ENCODE measurements at places on chromosomes 4 and X.

DNA sequence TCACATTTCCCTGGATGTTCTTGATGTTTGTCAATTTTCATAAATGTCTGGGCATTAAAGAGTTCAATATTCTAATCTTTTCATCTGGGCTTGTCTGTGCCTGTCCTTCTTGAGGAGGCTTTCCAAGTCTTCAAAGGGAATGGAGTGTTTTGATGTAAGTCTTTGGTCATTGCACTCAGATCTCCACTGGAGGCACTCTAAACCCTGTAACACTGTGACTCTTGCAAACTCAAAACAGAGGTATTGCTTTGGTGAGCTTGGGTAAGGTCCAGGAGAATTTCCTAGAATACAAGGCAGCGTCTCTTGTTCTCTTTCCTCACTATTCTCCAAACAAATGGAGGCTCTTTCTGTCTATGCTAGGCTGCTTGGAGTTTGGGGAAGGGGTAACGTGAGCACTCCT, 1118.1 kb upstream of the PABPC4L start:
- no peaks in the 10 kb centered on the region for H3K4me1 ChIP-seq
- no peak for DNase-seq
- H3K4me3 ChIP-seq = no peak overlapping the region

DNA sequence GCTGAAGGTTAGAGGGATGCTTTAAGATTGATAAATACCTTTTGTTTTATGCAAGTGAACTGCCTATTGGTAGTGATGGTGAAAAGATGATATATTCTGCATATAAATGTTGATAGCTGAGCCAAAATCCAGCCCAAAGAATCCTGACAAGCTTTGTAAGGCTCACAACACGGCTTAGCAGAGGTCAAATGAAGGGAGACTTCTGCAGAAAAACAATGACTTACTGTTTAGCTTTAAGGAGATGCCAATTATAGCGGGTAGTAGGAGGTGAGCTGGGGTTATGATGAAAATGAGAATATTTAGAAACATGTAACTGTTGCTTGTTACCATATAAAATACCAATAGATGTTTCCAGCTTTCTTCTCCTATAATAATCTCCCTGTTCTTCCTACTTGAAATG, 97.1 kb downstream of the AFF1 start:
- no peak overlapping the region for H3K27ac ChIP-seq
- no peaks in the 10 kb centered on the region for H3K36me3 ChIP-seq
- H3K4me1 ChIP-seq = peaks cover 7% of the 10 kb centered on the region

DNA sequence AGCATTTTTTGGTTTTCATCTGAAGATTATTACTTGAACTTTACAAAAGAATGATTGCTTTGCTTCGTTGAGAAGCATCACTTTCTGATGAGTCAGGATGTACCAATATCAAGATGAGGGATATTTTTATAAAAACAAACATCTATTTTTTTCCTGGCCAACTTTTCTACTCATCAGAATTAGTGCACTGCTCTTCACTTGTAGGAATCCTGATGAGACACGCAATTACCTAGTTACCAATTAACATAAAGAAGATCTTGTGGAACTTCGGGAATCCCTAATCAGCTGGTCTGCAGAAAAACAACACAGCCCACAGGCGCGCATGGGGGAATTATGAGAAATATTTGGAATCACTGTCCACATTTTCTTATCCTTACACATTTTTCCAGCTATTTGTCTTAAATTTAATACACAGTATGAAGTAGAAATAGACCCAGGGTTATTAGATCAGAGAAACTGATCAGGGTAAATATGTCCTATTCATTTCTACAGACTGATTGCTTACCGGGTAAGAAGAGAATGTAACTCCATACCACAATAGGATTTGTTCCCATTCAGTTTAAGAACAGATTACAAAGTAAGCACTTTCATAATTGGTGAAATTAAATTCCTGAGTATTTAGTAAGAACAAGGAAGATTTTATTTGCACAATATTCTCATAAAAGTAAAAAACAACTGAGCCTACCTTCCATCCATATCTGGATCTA, 50.9 kb downstream of the MFAP3L start:
- H3K4me3 ChIP-seq = no peak overlapping the region
- H3K4me1 ChIP-seq = no peaks in the 10 kb centered on the region
- H3K36me3 ChIP-seq = no peaks in the 10 kb centered on the region
- no peaks in the 10 kb centered on the region for H3K27me3 ChIP-seq
- DNase-seq = no peak
- H3K27ac ChIP-seq = no peak overlapping the region

DNA sequence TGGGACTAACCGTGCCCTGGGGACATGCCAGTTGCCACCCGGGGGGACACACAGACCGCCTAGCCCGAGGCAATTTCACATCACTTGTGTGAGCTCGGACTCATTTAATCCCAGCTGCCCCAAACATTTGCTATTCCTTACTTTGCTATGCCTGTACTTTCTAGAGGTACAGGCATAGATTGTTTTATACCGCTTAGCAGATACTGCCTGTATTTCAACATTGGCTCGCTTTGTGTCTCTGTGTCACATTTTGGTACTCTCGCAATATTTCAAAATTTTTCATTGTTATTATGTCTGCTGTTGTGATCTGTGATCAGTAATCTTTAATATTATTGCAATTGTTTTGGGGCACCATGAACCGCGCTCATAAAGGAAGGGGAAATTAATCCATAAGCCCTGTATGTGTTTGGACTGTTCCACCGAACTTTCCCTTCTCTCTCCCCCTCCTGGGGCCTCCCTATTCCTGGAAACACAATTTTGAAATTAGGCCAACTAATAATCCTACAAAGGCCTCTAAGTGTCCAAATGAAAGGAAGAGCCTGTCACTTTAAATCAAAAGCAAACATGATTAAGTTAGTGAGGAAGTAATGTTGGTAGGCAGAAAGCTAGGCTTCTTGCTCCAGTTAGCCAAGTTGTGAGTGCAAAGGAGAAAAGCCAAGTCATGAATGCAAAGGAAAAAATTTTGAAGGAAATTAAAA, 568 bp upstream of the CASP6 start:
- peak overlapping the region; percentile 87 for H3K27ac ChIP-seq
- no peaks in the 10 kb centered on the region for H3K36me3 ChIP-seq
- H3K4me1 ChIP-seq = peaks cover 5% of the 10 kb centered on the region
- DNase-seq = no peak
- peak overlapping the region; percentile 91 for H3K4me3 ChIP-seq

GRCh38 chrX:79161655-79162054, 17.2 kb downstream of the GPR174 start:
- no peaks in the 10 kb centered on the region for H3K36me3 ChIP-seq
- H3K27me3 ChIP-seq = no peaks in the 10 kb centered on the region
- no peaks in the 10 kb centered on the region for H3K4me1 ChIP-seq

GRCh38 chr4:141933978-141934377, 297.6 kb downstream of the IL15 start:
- H3K27ac ChIP-seq = no peak overlapping the region
- H3K36me3 ChIP-seq = no peaks in the 10 kb centered on the region
- H3K27me3 ChIP-seq = no peaks in the 10 kb centered on the region
- no peak overlapping the region for H3K4me3 ChIP-seq
- no peaks in the 10 kb centered on the region for H3K4me1 ChIP-seq

DNA sequence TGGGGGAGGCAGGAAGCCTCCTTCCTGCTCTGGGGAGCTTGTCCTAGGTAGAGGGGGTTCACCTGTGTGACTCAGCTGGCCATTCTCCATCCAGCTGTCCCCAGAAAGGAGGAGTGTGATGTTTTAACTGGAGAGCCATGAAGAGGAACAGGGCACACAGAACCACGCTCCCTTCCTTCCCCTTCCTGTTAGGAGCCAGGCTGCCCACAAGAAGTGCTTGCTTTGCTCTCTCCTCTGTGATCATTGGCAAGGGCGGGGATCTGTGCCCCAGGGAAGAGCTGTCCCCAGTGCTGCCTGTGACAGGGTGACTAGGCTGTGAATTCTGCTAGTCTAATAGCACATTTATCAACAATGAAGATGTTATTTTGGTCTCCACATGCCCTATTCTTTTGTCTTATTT, 169.6 kb upstream of the GATB start:
- H3K4me3 ChIP-seq = no peak overlapping the region
- no peaks in the 10 kb centered on the region for H3K4me1 ChIP-seq
- no peaks in the 10 kb centered on the region for H3K27me3 ChIP-seq
- DNase-seq = no peak
- no peak overlapping the region for H3K27ac ChIP-seq

DNA sequence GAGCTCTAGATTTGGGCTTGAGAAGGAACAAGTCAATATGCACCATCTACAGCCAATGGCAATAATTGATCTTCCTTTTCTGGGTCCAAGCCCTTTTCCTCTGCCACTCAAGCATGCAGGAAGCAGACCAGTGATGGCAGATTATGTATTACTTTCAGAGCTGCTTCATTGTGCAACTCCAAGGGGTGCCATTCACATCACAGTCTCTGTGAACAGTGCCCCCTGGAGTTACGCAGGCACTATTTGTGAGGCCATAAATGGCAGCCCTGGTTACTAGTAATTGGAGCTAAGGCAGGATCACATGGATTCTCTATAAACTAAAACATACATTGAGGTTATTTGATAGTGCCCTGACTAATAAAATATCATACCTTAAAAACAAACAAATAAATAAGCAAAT, 313.4 kb upstream of the SLC7A11 start:
- H3K36me3 ChIP-seq = no peaks in the 10 kb centered on the region
- no peaks in the 10 kb centered on the region for H3K4me1 ChIP-seq

DNA sequence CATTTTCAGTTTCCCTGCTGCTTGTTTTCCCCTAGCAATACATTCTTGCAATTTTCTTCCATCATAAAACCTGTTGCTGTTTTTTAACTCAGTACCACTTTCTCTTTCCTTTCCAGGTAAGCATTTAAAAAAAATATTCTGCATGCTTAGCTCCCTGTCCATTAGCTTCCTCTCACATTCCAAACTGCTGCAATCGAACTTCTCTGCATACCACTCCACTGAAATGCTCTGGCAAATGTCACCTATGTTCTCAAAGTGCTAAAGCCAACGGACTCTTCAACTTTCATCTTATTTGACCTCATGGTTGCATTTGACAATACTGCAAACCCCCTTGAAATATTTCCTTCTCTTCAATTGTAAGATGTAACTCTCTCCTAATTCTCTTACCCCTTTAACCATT, 192.7 kb downstream of the ANAPC10 start:
- DNase-seq = no peak
- H3K27me3 ChIP-seq = no peaks in the 10 kb centered on the region
- no peak overlapping the region for H3K4me3 ChIP-seq
- H3K27ac ChIP-seq = no peak overlapping the region
- no peaks in the 10 kb centered on the region for H3K36me3 ChIP-seq

DNA sequence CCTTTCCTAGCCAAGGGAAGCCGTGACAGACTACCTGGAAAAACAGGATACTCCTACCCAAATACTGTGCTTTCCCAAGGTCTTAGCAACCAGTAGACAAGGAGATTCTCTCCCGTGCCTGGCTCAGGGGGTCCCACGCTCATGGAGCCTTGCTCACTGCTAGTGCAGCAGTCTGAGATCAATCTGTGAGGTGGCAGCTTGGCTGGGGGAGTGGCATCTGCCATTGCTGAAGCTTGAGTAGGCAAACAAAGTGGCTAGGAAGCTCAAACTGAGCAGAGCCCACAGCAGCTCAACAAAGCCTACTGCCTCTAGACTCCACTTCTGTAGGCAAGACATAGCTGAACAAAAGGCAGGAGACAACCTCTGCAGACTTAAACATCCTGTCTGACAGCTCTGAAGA, 177.1 kb downstream of the PARM1 start:
- no peaks in the 10 kb centered on the region for H3K36me3 ChIP-seq
- H3K27ac ChIP-seq = no peak overlapping the region
- no peaks in the 10 kb centered on the region for H3K4me1 ChIP-seq
- no peaks in the 10 kb centered on the region for H3K27me3 ChIP-seq
- DNase-seq = no peak

- no peak for DNase-seq
- no peaks in the 10 kb centered on the region for H3K36me3 ChIP-seq
- H3K4me1 ChIP-seq = no peaks in the 10 kb centered on the region
- H3K27ac ChIP-seq = no peak overlapping the region
These were observed 48.3 kb downstream of the FUNDC1 start for GRCh38 chrX:44494357-44494756.

GRCh38 chr4:12519426-12519825, 964.7 kb downstream of the RAB28 start:
- H3K27ac ChIP-seq = no peak overlapping the region
- no peak overlapping the region for H3K4me3 ChIP-seq
- no peaks in the 10 kb centered on the region for H3K36me3 ChIP-seq
- H3K4me1 ChIP-seq = no peaks in the 10 kb centered on the region
